ENCODE measurements at places on chromosomes 2 and 18. TPM values are rescaled to one million over a fixed set of nuclear protein-coding genes. Genes with fewer than 3 reads are reported as not detected.

DNA sequence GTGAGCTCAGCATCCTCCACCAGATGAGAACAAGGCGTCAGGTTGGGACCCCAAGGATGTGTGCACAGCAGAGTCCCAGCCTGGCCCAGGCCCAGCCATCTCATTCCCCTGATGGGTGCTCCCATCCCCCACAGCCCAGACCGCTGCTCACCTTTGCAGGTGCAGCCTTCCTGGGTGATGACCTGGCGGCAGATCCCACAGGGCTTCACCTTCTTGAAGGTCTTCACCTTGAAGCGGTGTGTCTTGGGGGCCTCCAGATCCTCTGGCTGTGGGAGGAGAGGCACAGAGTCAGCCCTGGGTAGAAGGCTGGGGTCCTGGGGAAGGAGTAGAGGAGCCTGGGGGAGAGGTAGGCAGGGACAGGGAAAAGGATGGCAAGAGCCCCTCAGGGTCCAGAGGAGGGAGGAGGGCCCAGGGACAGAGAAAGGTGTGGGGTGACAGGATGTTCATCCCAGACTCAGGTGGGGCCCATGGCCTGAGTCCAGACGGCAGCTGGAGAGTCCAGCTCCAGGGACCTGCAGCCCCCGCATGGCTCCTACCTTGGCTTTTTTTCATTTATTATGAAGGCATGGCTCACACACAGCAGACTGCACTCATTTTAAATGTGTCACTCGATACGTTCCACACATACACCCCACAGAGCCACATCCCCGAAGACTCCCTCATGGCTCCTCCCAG is 11.9 kb downstream of the TNS1 start:
- no peak for DNase-seq

DNA sequence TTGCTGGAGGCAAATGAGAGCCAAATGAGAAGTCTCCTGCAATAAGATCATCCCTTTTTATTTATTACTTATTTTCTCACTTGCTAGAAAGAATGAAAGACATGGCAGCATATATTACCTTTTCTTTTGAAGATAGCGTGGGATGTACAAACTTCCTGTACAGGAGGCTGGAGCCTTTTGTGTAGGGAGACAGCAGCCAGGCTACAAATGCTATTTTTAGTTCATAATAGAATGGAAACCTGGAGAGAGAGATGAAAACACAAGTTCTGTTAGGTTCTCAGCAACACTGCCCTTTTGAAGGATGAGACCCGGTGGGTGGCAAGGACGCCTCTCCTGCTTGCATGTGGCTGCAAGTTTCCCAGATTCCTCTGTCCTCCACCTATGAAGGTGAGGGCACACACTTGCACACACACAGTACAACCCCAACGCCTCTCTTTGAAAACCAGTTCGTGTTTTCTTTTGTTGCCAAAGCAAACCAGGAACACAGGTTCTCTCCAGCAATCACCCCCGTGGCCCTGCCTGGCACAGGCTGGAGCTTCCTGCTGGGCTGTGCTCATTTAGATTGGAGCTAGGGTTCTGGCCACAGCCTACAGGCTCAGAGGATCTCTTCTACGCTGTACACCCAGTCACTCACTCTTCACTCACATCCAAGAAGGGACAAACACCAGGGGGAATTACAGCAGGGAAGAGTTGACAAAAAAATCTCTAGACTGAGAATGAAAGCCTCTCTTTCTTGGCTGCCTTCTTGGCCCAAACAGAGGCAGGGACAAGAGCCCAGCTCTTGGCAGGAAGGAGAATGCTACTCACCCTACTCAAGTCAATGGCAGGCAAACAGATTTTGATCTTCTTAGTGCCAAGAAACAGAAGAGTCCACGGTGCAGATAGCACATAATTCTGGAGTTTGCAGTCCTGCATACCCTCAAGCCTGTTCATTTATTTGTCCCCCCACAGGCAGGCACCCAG is 55.6 kb downstream of the MRPL35 start:
- DNase-seq, result no peak

- DNase-seq, result no peak
Measured at GRCh38 chr2:160940271-160940670, 220.0 kb upstream of the TANK start.

Gene ALPI
- not detected for total RNA-seq

Gene IL1A
- not detected for total RNA-seq

Gene ARPC2
- total RNA-seq, result 499 TPM

Gene GNAL
- 0.58 TPM for total RNA-seq
